ENCODE measurements at places on chromosomes 4 and X.

DNA sequence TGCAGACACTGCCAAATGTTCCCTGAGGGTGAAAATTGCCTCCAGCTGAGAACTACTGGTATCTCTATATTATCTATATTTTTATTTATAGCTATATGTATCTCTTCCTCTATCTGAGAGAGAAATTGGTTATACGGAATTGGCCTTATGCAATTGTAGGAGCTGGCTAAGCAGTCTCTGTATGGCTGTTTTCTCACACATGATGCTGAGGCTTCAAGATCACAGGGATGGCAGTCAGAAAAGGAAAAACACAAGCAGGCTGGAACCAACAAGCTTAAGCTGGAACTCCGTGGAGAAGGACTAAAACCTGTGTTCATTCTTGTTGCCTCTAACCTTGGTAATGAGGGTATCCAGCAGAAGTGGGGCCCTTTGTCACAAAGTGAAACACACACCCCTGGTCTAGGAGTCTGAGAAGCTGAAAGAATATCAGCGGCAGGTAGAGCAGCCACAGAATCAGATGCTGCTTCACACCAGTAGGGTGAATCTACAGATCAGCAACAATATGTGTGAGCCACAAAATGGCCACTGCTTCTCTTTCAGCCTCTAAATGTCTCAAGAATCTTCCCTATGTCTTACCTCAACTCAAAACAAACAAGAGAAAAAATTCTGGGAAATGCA, 166.5 kb upstream of the PPP1R2C start:
- DNase-seq = no peak

DNA sequence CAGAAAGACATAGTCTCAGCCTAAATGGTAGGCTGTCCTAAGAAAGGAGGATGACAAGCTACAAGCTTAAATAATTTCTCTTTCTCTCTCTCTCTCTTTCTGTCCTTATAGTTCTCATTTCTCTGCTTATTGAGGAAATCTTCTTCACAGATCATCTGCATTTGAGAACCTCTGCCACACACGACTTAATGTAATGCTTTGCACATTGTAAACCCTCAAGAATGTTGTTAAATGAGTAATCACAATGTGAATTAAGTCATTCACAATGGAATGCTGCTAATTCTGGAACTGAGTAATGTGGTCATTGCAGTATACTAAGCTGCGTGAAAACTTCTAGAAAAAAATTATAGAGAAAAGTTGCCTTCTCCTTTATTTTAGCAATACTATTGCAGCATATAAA, 508.9 kb upstream of the FTHL17 start:
- DNase-seq = no peak

DNA sequence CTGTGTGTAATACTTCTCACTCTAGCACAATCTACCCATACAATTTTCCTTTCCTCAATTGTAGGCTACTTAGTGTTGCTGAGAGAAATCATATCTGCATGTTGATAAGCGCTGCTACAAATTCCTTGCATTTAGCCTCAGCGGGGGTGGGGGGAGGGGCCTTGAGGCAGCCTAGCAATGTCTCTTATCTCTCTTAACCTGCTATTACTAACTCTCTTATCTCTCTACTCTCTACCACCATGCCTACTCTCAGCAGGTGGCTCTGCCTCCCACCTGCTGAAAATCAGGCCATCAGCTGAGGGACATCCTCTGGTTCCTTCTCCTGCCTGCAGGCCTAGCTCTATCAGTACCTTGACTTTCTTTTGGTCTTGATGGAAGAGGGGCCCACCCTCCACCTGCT, 98.9 kb downstream of the GPR82 start:
- no peak for DNase-seq

- DNase-seq = no peak
Observed at GRCh38 chr4:7159923-7160322, 32.4 kb upstream of the SORCS2 start.

- no peak for DNase-seq
Observed at GRCh38 chr4:115424852-115425251, 311.4 kb upstream of the NDST4 start.

GRCh38 chr4:139241784-139242151, 38.3 kb downstream of the MGARP start:
- DNase-seq = no peak

- no peak for DNase-seq
Observed at GRCh38 chr4:118803253-118803652, 32.7 kb downstream of the SEC24D start.

Data from cerebellar nuclear complex (tissue), 1 donor.